Fibroblast of the aortic adventitia (primary cell): ENCODE measurements at places on chromosomes 4 and X. TPM values are rescaled to one million over a fixed set of nuclear protein-coding genes. Genes with fewer than 3 reads are reported as not detected.
A peak's percentile ranks its signal among the peaks of the same experiment; 100 is the strongest.

- DNase-seq: no peak
Measured at GRCh38 chr4:102901804-102902203, 33.0 kb downstream of the CISD2 start.

GRCh38 chr4:149955780-149956390 is 122.4 kb upstream of the DCLK2 start:
- no peak for DNase-seq

- peak; percentile 22 for DNase-seq
Measured at GRCh38 chrX:30065226-30065625, 150.1 kb upstream of the MAGEB2 start.

DNA sequence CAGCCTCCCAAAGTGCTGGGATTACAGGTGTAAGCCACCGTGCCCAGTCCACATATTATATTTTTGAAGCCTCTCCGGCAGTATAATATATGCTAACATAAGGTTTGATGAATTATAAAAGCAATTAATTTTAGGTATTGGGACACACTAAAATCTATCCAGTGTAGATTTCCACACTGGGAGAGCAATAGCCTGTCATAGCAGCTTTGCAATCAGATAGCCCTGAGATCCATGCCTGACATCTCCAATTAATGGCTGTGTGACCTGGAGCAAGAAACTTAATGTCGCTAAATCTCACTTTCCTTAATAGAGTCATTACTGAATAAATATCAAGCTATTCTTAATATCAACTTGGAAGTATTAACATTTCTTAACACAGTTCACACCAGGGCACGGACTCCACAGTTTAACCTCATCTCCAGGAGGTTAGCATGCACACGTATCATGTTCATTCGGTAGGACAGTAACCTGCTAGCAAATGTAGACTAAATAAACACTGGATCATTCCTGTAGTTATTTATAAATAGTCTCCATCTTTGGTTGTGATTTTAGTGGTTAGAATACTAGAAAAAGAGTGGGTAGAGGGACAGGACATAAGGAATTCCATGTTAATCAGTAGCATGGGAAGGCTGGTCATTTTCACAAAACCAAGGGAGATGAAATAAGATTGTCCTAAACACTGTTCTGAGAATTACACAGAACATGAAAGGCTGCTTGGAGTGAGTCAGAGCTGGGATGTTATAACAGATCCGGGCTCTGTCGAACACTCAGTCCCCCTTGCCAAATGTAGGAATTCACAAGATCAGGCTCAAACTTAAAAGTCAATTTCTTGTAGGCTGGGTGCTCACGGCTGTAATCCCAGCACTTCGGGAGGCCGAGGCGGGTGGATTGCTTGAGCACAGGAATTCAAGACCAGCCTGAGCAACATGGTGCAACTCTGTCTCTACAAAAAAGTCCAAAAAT is 254.7 kb downstream of the PALLD start:
- peak; percentile 78 for DNase-seq

DNA sequence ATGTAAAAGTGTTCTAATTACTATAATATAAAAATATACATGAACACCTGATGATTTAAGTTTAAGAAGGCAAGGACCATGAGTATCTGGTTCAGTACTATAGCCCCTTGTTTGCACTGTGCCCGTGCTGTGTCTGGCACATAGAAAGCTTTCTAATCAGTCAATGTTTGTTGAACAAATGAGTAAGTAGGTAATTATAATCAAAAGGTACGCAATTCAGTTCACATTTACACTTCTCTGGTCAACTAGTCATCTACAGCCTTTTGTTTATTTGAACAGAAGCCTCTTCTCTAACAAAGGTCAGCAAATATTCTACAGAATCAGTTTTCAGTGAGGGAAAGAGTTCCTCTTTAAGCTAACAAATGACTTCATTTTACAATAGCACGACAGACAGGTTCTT is 523.3 kb downstream of the SMARCA1 start:
- no peak for DNase-seq

DNA sequence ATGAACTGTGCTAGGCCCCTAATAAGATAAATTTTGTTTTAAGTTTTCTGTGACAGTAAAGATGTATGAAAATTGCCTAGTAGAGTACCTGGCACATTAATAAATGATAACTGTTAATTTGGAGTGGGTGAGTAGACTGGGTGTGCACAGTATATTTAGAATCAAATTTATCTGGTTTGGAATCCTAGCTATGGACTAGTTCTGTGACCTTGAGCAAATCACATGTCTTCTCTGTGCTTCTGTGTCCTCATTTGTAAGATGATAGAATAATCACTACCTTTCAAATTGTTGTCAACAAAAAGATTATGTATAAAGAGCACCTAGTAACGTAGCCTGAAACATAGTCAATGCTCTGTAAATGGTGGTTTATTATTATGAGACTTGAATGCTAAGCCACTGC is 170.2 kb downstream of the AR start:
- DNase-seq: no peak

GRCh38 chr4:39638354-39639239 is at the start of gene SMIM14:
Gene SMIM14, minus strand, starts transcription at chr4:39638865. Its CDS starts 33,720 bp downstream, at chr4:39605145.
- DNase-seq: peak; percentile 97

DNA sequence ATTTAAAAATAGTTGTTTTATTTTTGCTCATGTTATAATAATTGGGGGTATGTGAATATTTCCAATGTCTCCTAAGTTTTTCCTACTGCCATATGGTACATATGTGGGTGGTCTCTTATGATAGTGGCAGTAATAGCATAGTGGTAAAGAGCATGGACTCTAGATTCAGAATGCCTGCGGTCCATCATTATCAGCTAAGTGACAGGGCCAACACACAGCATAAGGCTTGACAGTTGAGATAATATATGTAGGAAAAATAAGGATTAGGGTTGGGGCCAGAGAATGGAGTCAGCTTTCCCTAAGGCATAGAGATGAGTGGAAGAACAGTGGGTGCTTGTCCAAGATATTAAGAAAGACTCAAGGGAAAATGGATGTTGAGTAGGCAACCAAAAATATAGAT is 2707.5 kb downstream of the PCDH7 start:
- DNase-seq: no peak

- DNase-seq: peak; percentile 81
Measured at GRCh38 chr4:7210824-7211223, 18.5 kb downstream of the SORCS2 start.

GRCh38 chr4:80331693-80332092 is 3.8 kb upstream of the CFAP299 start:
- no peak for DNase-seq

DNA sequence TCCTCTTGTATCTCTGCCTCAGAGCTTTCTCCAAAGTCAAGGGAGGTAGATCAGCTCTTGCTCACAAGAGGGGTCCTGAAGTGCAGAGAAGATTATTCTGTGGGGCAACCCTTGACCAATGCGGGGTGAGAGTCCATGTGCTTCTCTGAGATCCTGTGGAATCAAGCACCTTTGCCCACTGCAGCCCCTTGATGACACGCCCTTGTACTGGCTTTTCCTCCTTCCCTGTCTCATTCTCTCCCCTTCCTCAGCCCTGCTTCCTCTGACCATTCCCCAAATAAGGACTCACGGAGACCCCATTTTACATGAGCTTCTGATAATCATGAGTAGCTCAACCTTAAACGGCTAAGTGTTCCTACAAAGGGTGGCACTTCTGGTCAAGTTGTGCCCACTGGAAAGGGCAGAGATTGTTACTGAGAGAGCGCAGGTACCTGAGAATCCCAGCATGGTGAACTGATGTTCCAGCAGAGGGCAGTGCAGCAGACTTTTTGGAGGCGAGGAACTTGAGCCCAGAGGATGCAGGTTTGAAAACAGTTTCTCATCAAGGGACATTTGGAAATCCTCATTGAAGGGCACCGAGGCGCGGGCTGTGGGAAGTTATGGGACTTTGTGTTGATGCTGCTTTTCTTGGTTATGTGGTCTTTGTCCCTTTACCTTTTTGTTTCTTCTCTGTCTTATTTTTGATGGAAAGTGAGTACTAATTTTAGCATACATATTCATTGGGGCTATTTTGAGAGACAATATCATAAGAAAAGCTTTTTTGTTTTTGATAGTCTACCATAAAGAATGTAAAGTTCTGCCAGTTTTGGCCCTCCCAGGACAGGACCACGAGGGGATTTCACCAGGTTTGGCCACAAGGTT is 201.3 kb downstream of the RBM46 start:
- peak; percentile 81 for DNase-seq

GRCh38 chr4:6331468-6331867 is 61.8 kb downstream of the WFS1 start:
- DNase-seq: no peak

- no peak for DNase-seq
Measured at GRCh38 chr4:188439641-188440311, 300.5 kb downstream of the TRIML1 start.

GRCh38 chr4:113505044-113505443 is 256.5 kb downstream of the CAMK2D start:
- DNase-seq: no peak

GRCh38 chrX:136598631-136599030 is 49.3 kb upstream of the CD40LG start:
- no peak for DNase-seq

GRCh38 chrX:15988661-15989603 is 134.3 kb upstream of the AP1S2 start:
- DNase-seq: peak; percentile 84

DNA sequence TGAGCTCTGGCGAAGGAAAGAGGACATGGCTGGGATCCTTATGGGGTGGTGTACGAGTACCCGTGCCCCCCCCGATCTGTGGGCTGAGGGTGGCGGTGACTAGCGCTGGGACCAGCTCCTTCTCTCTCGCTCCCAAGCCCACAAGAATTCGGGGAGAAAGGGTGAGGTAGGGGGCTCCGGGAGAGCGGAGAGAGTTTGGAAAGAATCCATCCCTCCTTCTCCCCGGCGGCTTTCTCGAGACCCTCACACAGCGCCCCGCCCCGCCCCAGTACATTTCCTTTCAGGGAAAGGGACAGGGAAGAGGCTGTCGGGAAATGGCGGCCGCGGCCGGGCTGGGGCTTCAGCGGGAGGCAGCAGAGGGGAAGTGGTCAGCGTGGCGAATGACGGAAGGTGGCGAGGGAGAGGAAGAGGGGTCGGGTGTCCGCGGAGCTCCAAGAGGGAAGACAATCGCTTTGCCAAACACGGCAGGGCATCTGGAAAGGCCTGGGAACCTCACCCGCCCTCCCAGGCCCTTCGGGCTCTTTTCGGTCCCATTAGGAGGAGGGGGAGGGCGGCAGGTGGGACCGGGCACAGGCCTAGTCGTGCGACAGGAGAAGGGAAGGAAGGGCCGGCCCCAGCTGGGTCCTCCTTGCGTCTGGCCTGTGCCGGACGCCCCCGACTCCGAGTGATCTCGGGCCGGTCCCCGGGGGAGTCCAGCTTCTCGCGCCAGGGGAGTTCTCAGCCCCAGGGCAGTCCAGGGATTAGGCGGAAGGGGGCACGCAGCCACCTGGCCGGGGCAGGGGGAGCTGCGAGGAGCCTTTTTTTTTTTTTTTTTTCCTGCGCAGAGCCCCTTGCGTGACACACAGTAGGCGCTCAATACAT is 10.2 kb downstream of the HNRNPH2 start:
- no peak for DNase-seq

DNA sequence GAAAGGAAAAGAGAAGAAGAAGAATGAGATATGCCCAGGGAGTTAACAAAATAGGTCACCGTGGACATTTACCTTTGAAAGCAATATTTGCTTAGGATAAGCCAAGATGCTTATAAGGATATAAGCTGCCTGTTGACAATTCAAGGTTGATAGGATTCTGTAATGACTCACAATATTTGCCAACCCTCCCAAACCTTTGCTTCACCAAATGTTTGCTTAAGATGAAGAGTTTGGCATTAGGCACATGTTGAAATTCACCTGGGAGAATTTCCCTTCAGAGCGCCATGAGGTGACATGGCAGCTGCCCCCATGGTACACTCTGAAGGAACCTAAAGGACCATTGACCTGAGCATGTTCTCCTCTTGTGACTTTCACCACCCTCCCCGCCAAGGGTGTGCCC is 4.6 kb downstream of the PALLD start:
- DNase-seq: no peak

DNA sequence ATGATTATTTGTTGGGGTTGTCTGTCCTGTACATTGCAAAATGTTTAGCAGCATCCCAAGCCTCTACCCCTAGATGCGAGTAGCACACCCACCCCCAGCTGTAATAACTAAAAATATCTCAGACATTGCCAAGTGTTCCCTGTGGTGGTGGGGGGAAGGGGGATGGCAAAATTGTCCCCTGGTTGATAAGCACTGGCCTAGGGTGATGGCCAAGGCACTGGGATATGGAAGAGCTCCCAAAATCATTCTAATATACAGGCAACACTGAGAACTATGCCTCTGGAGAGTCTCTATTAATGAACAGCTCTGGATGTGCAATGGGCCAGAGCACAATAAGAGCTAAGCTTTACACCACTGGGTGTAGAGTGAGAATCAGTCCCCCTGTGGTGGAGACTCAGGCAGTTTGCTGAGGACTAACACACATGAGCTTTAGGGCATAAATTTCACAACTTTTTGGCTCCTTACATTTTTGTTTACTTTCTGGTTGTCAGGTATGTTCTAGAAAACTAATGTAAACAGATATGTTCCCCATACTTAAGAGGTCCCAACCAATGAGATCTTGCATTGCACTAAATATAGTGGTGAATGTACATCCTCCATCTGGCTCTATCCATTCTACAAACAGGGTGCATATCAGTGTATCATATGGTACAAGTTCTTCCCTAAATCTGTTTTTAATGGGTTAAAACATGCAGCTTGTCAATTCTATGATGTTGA is 34.5 kb downstream of the EDNRA start:
- DNase-seq: no peak

GRCh38 chr4:28523681-28524190 is 1663.1 kb downstream of the STIM2 start:
- DNase-seq: no peak

GRCh38 chr4:19689511-19689910 is 562.2 kb upstream of the SLIT2 start:
- peak; percentile 83 for DNase-seq

DNA sequence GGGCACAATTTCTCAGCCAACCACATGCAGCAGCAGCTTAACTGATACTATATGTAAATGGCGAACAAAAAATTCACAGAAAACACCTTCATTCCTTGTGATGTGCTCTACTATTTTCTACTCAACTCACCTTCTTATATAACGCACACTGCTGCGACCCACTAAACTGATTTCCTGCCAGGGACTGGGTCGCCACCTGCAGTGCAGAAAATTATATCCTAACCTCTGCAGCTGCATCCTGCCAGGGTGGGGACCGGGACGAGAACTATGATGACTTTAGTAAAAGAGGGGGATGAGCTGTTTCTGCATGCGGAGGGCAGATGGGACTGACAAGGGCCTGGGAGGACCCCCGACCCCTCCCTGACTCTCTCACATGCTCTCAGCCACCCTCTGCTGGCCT is 27.4 kb downstream of the ABLIM2 start:
- no peak for DNase-seq

- peak; percentile 56 for DNase-seq
Measured at GRCh38 chrX:55056820-55057674, 17.8 kb upstream of the PAGE2B start.

The ZNF630 gene
- total RNA-seq: 0.81 and 2.0 TPM in 2 replicates

The GLOD5 gene
- total RNA-seq: not detected in 2 replicates

The BEX5 gene
- 0.09 TPM in 1 of 2 replicates, not detected in the other for total RNA-seq

The FAM236B gene
- not detected in 2 replicates for total RNA-seq

The CAMK2D gene
- total RNA-seq: 276 and 378 TPM in 2 replicates

The NUDT10 gene
- total RNA-seq: 0.63 and 2.0 TPM in 2 replicates

The UGT2A2 gene
- not detected in 2 replicates for total RNA-seq

The SPATA4 gene
- 0.36 TPM in 1 of 2 replicates, not detected in the other for total RNA-seq

The USP26 gene
- total RNA-seq: not detected in 2 replicates
